ENCODE measurements at places on chromosomes 4 and X.

DNA sequence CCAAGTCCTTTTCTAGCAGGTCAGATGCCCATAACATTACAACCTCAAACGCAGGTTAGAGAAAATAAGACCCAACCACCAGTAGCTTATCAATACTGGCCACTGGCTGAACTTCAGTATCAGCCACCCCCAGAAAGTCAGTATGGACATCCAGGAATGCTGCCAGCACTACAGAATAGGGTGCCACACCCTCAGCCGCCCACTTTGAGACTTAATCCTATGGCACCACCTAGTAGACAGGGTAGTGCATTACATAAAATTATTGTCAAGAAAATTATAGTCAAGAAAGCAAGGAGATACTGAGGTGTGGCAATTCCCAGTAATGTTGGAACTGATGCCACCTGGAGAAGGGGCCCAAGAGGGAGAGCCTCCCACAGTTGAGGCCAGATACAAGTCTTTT, 19.9 kb upstream of the TRIM61 start:
- DNase-seq: peak; percentile 9

DNA sequence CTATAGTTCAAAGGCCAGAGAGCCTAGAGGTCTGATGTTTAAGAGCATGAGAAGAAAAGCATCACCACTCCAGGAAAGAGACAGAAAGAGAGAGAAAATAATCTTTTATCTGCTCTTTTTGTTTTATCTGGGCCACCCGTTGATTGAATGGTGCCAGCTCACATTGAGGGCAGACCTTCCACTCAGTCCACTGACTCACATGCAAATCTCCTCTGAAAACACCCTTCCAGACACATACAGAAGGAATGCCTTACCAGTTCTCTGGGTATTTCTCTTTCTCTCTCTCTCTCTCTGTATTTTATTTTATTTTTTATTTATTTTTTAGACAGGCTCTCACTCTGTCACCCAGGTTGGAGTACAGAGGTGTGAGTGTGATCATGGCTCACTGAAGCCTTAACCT, 252.5 kb downstream of the DTHD1 start:
- DNase-seq: no peak

DNA sequence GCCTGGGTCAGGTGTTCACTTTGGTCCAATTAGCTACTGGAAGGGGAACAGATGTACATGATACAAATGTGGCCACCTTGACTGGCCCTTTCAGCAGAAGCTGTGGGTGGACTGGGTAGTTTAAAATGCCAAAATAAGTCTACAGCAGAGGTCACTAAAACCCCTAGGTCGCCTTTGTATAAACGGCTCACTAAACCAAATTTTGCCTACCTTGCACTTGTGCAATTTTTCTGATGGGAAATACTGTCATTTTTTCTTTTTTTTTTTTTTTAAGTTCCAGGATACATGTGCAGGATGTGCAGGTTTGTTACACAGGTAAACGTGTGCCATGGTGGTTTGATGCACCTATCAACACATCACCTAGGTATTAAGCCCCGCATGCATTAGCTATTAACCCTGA, 109.8 kb downstream of the EGF start:
- DNase-seq: no peak

DNA sequence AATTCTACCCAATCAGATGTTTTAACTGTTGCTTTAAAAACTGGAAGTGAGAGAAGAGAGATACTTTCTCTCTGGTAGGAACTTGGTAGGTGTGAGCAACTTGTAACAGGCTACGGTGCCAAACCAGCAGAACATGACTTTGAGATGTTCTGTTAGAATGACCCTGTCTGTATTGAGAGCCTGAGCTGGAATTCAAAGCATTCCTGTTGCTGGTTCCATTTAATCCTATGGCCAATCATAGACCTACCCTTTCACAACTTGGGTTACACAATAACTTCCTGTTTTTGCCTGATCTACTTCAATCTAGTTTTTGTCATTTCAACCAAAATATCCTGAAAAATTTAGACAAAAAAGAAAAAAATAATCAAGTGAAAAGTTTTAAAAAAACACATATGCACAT, 1.7 kb upstream of the PRRG1 start:
- peak; percentile 59 for DNase-seq

- no peak for DNase-seq
Measured at GRCh38 chrX:150051096-150051495, 112.8 kb upstream of the EOLA2 start.

DNA sequence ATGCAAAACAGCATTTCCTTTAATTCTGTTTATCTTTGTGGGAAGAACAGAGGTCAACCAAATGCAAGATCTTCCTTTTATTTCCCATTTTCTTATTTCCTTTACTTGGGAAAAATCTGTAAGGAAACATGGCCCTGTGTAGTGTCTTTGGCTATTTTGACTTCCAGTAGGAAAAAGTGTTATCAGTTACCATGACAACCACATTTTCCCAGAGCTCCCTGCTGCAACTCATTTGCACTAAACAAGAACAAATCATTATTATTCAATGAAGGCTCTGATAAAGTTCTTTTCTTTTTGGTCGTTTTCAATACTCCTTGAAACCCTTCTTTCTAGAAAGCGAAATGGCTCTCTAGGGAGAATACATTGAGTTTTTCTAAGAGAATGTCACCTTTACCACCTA, 117.2 kb upstream of the DDX53 start:
- no peak for DNase-seq

DNA sequence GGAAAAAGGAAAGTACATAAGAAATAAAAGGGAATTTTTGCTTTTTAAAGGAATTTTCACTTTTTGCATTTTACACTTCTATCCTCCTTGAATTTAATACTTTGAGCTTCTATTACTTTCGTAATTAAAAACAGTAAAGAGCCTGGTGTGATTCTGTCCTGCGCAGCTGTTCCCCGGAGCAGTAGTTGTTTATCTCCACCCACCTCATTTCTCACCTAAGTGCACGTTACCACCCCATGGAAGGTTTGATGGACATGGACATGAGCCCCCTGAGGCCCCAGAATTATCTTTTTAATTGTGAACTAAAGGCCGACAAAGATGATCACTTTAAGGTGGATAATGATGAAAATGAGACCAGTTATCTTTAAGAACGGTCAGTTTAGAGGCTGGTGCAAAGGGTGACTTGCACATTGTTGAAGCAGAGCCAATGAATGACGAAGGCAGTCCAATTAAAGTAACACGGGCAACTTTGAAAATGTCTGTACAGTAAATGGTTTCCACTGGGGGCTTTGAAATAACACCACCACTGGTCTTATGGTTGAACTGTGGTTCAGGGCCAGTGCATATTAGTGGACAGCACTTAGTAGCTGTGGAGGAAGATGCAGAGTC, 52.1 kb upstream of the TEX13D start:
- DNase-seq: peak; percentile 4

GRCh38 chr4:176805155-176805554, 12.4 kb upstream of the VEGFC start:
- DNase-seq: peak; percentile 65

DNA sequence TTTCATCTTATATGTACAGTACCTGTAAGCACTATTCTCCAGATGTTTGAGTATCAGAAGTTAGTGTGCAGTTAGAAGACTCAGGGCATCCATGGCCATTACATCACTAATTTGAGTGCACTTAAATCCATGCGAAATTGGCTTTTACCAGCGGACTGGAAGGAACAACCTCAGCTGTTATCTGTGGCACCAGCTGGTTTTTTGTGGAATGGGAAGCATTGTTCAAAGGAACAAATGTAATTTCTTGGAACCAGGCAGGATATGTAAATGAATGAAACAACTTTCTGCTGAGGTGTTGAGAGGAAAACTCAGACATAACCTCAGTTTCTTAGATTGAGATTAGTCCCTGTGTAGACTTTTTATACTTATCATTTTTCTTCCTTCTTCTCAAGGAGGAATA, 60.2 kb downstream of the PDGFRA start:
- DNase-seq: no peak

GRCh38 chr4:15695240-15695699, 7.6 kb upstream of the BST1 start:
- DNase-seq: peak; percentile 21

DNA sequence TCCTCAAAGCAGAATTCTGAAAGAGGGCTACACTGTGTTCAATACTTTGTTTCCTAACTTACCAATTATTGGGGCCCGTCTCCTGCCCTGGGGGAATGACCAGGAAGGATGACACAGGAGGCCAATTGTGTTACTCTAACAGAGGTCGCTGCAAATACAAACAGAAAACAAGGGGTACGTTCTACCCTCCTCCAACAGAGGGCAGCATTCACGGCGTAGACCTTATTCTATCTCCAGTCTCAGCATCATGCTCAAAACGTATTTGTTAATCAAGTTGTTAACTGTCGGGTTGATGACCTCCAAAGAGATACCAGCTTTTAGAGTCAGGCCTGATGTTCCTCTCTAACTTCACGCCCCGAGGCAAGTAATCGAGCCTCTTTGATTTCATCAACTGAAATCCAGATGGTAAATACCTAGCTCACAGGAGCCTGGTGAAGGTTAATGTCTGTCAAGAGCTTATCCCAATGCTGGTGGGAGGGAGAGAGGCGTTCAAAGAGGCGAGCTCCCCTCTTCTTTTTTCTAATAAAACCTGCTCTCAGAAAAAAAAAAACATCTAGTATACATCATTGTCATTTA, 181.0 kb upstream of the KCNIP4 start:
- peak; percentile 5 for DNase-seq

DNA sequence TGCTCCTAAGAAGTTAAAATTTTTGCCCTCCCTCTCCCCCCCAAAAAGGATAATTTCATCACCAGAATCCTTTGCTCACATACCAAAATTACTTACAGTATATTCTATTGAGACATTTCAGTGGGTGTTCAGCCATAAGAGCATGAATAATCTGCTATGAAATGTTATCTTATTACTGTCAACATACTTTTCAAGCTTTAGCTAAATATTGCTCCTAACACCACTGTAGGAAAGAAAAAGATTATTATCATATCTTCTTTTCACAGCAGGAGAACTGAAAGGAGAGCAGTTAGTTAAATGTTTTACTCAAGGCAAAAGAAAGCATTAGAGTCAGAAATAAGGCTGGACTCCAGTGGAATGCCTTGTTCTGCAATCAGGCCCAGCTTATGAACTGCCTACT, 231.0 kb upstream of the GYPA start:
- no peak for DNase-seq

DNA sequence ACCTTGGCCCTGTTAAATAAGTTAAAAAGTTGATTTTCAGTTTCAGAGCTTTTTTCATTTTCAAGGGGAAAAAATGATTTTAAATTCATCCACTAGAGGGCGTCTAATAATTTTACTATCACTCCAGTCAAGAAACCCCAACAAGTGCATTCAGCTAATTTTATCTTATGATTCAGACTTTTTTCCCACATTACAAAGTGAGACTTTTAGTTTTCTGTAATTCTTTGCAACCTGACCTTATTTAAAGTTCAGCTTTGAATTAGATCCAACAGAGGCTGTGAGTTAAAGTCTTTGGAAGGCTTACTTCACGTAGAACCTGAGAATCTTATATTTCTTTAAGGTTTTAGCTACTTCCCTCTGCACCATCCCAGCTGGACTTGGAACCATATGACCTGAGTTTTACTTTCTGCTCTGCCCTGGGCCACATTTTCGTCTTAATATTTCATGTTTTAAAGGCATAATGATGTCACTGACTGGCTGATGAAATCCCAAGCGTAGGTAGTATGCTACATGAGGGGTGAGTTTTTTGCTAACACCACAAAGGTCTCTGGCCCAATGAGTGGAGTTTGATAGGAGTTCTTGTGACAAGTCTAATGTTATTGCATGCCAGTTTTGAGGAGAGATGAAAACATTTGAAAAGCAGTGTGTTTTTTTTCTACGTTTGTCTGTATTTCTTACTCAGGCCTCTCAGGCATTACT, 7.2 kb downstream of the GNRHR start:
- peak; percentile 40 for DNase-seq

GRCh38 chrX:37361596-37361995, 12.4 kb downstream of the PRRG1 start:
- no peak for DNase-seq

DNA sequence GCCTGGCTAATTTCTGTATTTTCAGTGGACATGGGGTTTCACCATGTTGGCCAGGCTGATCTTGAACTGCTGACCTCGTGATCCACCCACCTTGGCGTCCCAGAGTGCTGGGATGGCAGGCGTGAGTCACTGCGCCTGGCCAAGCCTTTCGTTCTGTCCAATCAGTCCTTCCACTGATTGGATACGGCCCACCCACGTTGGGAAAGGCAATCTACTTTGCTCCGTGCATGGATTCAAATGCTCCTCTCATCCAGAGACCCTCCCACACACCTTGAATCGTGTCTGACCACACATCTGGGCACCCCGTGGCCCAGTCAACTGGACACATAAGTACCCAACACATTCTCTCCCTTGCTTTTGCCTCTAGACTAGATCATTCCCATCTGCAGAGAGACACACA, 74.9 kb downstream of the CRLF2 start:
- DNase-seq: no peak

- no peak for DNase-seq
Measured at GRCh38 chrX:121093011-121093410, 45.6 kb downstream of the GLUD2 start.

DNA sequence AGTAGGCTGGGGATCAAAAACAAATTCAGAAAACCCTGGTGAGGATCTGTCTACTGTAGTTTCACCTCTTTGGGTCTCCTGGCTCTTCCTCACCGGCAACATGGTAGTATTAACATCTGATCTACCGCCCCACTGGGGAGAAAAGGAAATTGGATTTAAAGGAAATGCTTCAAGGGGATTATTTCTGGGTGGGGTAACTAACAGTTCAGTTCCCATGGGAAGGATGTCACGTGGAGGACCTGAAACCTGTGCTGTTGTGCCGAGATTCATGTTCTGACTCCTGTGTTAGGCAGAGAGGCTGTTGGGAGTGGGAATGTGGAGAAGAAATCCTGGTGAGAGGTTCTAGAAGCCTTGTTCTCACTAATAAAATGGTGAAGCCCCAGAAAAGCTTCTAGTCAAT, 254.4 kb downstream of the BCOR start:
- no peak for DNase-seq

DNA sequence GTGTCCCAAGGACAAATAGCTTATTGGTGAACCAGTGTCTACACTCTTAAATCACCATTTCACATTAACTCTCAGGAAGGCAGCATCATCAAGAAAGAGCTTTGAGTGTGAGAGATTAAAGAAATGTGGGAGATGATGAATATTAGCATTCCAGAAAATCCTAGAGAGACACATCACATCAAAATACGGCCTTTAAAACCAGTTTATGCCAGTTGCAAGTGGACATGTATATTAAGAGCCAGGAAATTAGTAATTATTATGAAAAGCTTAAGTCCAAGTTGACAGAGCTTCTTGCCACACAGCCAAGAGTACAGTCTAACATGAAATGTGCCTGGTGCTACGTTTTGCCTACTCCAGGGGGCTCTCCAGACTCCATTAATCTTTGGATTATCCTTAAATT, 503.0 kb upstream of the BOD1L1 start:
- DNase-seq: no peak

- DNase-seq: no peak
Measured at GRCh38 chr4:177297785-177298391, 11.8 kb upstream of the NEIL3 start.

DNA sequence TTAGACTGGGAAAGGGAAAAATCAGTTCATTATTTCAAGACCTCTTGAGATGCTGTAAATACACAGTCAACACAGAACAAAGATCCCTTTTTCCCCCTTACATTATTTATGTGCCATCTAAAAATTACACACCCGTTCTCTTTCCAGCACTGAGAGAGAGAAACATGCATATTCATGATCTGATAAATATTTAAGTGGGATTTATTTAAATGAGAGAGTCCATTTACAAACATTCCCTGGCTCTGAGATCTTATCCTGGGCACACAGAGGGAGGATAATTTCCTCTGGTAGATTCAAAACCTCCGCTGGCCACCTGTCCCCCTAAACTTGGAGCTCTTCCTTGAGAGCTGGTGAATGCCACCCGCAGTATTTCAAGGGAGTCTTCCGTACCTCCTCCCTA, 88.6 kb downstream of the GRIA3 start:
- DNase-seq: no peak

- DNase-seq: no peak
Measured at GRCh38 chr4:2797545-2798305, 4.8 kb downstream of the SH3BP2 start.

Data from MV-4-11 (cell line).